Tibial nerve (tissue), 4 donors: ENCODE measurements at places on chromosomes 1 and 21. TPM values are rescaled to one million over a fixed set of nuclear protein-coding genes. Genes with fewer than 3 reads are reported as not detected.

TMEM200B gene
- 16.1 TPM for total RNA-seq

MYOM3 gene
- not detected for total RNA-seq

MTMR11 gene
- total RNA-seq: 21.4 TPM

RUNX3 gene
- 1.0 TPM for total RNA-seq

PBX1 gene
- total RNA-seq: 26.7 TPM

BATF3 gene
- 3.3 TPM for total RNA-seq

XCL2 gene
- not detected for total RNA-seq

SMIM1 gene
- not detected for total RNA-seq

HCRTR1 gene
- total RNA-seq: 0.21 TPM

DNA sequence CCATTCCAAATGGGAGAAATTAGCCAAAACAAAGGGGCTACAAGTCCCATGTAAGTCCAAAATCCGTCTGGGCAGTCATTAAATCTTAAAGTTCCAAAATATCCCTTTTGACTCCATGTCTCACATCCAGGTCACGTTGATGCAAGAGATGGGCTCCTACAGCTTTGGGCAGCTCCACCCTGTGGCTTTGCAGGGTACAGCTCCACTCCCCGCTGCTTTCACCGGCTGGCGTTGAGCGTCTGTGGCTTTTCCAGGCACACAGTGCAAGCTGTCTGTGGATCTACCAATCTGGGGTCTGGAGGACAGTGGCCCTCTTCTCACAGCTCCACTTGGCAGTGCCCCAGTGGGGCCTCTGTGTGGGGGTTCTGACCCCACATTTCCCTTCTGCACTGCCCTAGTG is 130.2 kb downstream of the TPR start:
- no peak for DNase-seq

GRCh38 chr1:221832617-221833016 is 90.7 kb upstream of the DUSP10 start:
- DNase-seq: no peak

GRCh38 chr1:160427625-160428024 is 27.3 kb downstream of the VANGL2 start:
- no peak for DNase-seq

DNA sequence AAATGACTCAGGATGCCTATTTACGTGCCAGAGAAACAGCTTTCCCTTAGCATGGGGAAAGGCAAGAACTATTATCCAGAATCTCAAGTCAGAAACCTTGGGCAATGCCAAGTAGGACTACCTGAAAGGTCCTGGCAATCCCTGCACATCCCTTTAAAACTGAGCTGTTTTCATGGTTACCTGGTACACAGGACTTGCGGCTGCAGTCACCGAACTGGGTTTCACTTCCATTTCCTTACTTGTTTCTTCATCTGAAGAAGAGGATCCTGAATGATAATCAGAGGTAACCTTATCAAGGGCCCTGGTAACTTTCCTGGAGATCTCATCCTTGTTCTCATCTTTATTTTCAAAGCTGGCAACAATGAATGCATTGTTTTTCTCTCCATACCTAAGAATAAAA is 14.3 kb downstream of the BTG3 start:
- no peak for DNase-seq

DNA sequence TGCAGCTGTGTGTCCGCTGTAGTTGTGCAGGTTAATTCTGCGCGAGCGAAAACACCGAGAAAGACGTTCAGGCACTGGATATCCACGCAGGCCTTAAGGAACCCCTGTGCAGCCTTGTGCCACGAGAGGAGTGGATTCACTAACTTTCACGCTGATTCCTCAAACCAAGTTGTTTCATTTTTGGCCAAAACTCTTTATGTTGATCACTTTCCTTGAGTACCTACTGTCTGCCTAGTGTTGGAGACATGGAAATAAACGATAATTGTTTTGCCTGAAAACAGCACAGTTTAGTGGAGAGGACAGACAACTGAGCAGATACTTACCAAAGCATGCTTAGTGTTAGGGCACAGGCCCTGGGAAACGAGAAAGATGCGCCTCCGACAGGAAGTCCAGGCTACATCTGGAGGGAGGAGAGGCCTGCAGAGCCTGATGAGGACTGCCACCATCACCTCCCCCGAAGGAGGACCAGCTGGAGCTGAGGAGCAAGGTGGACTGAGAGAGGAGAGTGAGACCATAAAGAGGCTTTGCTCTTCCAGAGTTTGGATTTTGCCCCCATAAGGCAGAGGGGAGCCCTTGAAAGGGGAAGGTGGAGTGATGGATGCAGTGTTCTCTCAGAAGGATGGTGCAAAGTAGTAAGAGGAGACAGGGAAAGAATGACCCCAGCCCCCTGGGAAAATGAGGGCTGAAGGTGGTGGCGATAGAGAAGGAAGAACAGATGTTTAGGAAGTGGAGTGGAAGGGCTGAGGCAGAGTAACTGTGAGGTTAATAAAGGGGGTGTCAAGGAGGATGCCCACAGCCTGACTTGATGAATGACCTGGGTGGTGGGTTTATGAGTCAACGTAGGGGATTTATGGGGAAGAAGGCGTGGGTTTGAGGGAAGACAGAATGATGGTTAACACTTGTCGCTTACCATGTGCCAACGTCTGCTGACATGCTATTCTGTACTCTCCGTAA is 956 bp upstream of the SCAF4 start:
- DNase-seq: no peak

DNA sequence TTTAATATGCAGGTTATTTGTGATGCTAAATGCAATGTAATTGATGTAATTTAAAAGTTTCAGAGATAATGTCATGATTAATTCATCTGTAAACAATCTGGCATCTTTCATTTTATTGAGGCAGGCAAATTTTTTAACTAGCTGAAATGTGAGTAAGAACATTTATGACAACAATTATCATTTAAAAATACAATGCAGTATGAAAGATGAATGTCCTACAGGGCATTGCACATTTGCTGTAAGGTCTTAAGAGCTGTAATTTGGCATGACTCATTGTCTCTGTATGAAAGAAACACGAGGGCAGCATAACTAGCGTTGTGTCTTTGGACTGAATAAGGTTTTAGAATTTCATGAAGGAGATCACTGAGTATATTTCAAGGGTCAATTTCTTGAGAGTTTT is 642.8 kb downstream of the PLA2G4A start:
- DNase-seq: no peak

- no peak for DNase-seq
These were observed 10.0 kb downstream of the MYBPHL start for GRCh38 chr1:109296782-109297181.

- no peak for DNase-seq
These were observed 7.1 kb upstream of the PALMD start for GRCh38 chr1:99638853-99639252.

DNA sequence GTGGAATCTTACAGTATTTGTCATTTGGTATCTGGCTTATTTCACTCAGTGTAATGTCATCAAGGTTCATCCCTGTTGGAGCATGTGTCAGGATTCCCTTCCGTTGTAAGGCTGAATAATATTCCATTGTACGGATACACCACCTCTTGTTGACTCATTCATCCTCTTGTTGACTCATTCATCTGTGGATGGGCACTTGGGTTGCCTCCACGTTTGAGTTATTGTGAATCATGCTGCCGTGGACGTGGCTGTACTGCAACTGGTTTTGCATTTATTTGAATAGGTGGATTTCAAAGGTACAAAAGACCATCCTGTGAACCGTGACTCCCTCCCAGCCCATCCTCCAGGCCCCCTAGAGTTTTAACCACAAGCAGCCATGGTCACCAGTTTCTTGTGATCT is 11.9 kb upstream of the TCP10L start:
- no peak for DNase-seq

DNA sequence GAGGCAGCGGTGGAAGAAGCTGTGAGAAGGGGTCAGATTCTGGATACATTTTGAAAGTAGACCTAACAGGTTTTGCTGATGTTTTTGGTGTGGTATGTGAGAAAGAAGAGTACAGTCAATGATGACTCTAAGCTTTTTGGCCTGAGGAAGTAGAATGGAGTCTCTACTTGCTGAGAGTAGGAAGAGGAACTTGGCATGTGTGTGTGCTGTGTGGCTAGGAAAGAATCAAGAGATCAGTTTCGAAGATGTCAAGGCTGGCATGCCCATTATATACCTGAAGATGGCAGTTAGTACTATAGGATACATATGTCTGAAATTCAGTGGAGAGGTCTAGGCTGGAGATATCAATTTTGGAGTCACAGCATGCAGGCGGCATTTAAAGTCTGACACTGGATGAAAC is 64.4 kb downstream of the MAB21L3 start:
- DNase-seq: no peak

GRCh38 chr1:222592171-222592570 is 2.4 kb upstream of the TAF1A start:
- no peak for DNase-seq

DNA sequence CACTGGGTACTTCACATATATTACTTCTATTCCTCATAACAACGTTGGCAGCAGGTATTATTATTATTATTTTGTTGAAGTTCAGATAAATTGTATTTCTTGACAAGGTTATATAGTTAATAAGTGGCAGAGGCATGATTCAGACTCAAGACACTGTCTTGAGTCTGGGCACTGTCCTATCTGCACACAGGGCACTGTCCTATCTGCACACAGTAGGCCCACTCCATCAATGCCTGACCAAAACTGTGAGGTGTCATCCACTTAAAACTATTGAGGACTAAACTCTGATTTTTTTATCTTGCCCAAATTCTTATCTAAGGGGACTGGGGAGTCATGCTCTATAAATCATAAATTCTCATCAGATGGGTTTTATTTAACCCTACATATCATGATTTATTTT is 23.8 kb upstream of the IER5 start:
- no peak for DNase-seq

GRCh38 chr1:66253330-66253921 is 280.5 kb upstream of the SGIP1 start:
- peak; percentile 59 for DNase-seq
